Cardiac muscle cell (in vitro differentiated cells and primary cell): ENCODE measurements at places on chromosomes 1 and 21. TPM values are rescaled to one million over a fixed set of nuclear protein-coding genes. Genes with fewer than 3 reads are reported as not detected.

DNA sequence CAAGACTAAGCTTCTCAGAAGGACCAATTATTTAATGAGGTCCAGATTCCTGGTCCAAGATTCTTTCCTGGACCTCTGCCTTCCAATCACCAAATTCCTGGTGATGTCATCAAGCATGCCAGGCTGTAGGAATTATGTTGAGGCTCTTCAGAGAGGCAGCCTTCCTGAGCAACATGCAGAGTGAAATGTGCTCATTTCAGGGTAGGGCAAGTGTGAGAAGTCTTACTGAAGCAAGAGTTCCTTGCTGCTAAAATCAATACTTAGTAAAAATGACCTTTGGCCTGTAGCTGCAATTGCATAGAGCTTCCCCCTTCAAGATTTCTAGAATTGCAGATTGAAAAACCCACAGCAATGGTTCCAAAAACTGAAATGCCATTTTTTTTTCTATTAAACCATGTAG, 31.7 kb upstream of the BCAR3 start:
- no peaks in the 10 kb centered on the region for H3K27me3 ChIP-seq
- no peaks in the 10 kb centered on the region for H3K36me3 ChIP-seq
- no peak overlapping the region for H3K27ac ChIP-seq
- no peak overlapping the region for H3K4me3 ChIP-seq
- no peak for DNase-seq

- no peaks in the 10 kb centered on the region for H3K4me1 ChIP-seq
- no peak for DNase-seq
- peaks cover 21% of the 10 kb centered on the region for H3K27me3 ChIP-seq
- no peak overlapping the region for H3K27ac ChIP-seq
Measured at GRCh38 chr1:235859789-235860188, 6.9 kb downstream of the LYST start.

GRCh38 chr1:162072740-162073139, 3.2 kb downstream of the NOS1AP start:
- H3K4me3 ChIP-seq, result no peak overlapping the region
- DNase-seq, result no peak

Gene CFAP141
- not detected in 2 replicates for total RNA-seq

Gene TAF1A
- 5.0 and 5.7 TPM in 2 replicates for total RNA-seq

Gene PLEKHA6
- 44.1 and 71.7 TPM in 2 replicates for total RNA-seq

Gene NBPF6
- not detected in 2 replicates for total RNA-seq

GRCh38 chr1:77405186-77405585, 123.4 kb downstream of the AK5 start:
- H3K27ac ChIP-seq, result no peak overlapping the region
- no peaks in the 10 kb centered on the region for H3K4me1 ChIP-seq
- H3K27me3 ChIP-seq, result no peaks in the 10 kb centered on the region
- no peak for DNase-seq
- no peaks in the 10 kb centered on the region for H3K36me3 ChIP-seq

Gene TNFRSF1B
- total RNA-seq, result 0.27 TPM in 1 of 2 replicates, not detected in the other

Gene DIO1
- total RNA-seq, result not detected in 2 replicates

- H3K4me1 ChIP-seq, result peaks cover 9% of the 10 kb centered on the region
- no peaks in the 10 kb centered on the region for H3K27me3 ChIP-seq
- peaks cover 12% of the 10 kb centered on the region for H3K36me3 ChIP-seq
- peak overlapping the region; percentile 72 for H3K27ac ChIP-seq
- H3K4me3 ChIP-seq, result no peak overlapping the region
Measured at GRCh38 chr21:33441489-33442477, 38.0 kb downstream of the TMEM50B start.

- DNase-seq, result no peak
- no peaks in the 10 kb centered on the region for H3K4me1 ChIP-seq
- no peak overlapping the region for H3K4me3 ChIP-seq
Measured at GRCh38 chr1:29827801-29828525, 591.6 kb downstream of the PTPRU start.
